Pancreas (tissue), 10 donors: ENCODE measurements at places on chromosomes 1 and 21. TPM values are rescaled to one million over a fixed set of nuclear protein-coding genes. Genes with fewer than 3 reads are reported as not detected.

MR1 gene
- 6.3 TPM for total RNA-seq

PSMD4 gene
- total RNA-seq = 67.7 TPM

DNA sequence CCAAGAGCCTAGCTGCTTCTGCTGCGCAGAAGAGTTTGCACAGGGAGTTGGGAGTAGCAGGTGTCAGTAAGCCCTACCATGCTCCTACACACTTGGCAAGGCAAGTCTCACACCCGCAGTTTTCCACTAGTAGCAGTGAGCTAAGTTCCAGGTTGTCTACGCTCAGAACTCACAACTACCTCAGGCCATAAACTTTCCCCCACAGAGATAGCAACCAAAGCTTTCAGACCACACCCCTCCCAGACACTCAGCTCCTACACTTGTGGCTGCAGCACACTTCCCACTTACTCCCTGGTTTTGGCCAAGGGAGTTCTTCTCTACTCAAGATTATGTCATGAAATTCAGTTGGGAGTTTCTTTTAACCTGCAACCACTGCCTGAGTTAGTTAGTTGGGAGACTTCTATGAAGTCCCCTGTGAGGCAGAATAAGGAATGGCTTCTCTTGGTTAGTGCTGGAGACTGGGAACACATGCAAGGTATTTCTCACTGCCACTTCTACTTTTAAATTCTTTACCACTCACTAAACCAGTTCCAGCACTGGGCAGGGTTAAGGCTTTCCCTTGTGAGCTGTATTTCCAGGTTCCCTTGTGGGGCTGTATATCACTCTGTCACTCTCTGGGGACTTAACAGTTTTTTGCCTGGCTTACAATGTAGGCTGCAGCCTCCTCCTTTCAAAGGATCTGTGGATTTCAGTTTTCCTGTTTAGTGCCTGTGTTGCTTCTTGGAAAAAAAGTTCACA is 18.3 kb upstream of the MAB21L3 start:
- DNase-seq = no peak
- no peak overlapping the region for H3K4me3 ChIP-seq
- H3K27me3 ChIP-seq = no peaks in the 10 kb centered on the region

DNA sequence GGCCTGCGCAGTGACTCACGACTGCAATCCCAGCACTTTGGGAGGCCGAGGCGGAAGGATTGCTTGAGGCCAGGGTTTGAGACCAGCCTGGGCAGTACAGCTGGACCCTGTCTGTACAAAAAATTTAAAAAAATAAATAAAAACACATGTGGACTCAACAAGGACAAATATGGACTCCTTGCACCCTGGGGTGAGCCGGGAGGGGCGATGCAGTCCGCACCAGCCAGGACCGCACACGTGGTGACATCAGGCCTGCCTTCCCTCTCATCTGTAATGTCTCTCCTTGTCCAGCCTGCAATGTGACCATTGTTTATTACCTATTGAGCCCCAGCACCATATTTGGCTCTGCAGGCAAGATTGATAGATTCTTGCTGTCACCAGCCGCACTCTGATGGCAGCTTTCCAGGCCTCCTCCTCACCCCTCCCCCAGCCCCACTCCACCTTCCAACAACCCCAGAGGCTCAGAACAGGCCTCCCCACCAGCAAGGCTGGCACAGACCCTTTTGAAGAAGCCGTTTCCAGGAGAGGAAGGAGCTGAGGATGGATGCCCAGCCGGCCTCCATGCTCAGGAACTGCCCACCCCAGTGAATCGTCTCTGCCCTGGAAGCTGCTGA is 55.2 kb downstream of the IRF2BP2 start:
- DNase-seq = no peak
- H3K4me3 ChIP-seq = no peak overlapping the region
- no peaks in the 10 kb centered on the region for H3K36me3 ChIP-seq
- no peaks in the 10 kb centered on the region for H3K27me3 ChIP-seq
- H3K4me1 ChIP-seq = no peaks in the 10 kb centered on the region

LRRC3 gene
- 0.37 TPM for total RNA-seq

DNA sequence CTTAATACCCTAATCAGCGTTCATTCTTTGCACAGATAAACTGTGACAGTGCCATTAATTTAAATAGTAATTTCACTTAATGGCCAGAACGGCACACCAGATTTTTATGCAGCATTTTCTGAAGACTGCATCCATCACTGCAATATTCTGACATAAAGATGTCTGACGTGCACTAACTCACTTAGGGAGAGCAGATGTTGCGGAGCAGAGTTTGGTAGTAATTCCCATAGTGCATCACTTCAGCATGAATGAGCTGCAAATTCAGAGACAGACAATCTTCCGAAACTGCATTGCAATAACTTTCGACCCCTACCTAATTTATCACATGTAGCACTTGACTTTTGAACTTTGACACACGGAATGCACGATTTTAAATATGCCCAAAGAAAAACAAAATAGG is 225.3 kb downstream of the KCTD3 start:
- no peaks in the 10 kb centered on the region for H3K36me3 ChIP-seq
- no peak overlapping the region for H3K27ac ChIP-seq
- no peak overlapping the region for H3K4me3 ChIP-seq
- DNase-seq = no peak
- no peaks in the 10 kb centered on the region for H3K27me3 ChIP-seq

- H3K36me3 ChIP-seq = no peaks in the 10 kb centered on the region
- peak; percentile 31 for DNase-seq
- H3K27me3 ChIP-seq = no peaks in the 10 kb centered on the region
- no peaks in the 10 kb centered on the region for H3K4me1 ChIP-seq
- no peak overlapping the region for H3K4me3 ChIP-seq
- H3K27ac ChIP-seq = no peak overlapping the region
These were observed 71.8 kb downstream of the DISP3 start for GRCh38 chr1:11550664-11551283.

GRCh38 chr1:89794406-89794805 is 26.4 kb upstream of the LRRC8D start:
- no peak overlapping the region for H3K27ac ChIP-seq
- no peaks in the 10 kb centered on the region for H3K27me3 ChIP-seq

LCE1D gene
- total RNA-seq = not detected

GRCh38 chr1:28720376-28720775 is 16.4 kb upstream of the YTHDF2 start:
- no peaks in the 10 kb centered on the region for H3K27me3 ChIP-seq
- no peaks in the 10 kb centered on the region for H3K4me1 ChIP-seq
- no peak overlapping the region for H3K4me3 ChIP-seq
- H3K36me3 ChIP-seq = no peaks in the 10 kb centered on the region

DNA sequence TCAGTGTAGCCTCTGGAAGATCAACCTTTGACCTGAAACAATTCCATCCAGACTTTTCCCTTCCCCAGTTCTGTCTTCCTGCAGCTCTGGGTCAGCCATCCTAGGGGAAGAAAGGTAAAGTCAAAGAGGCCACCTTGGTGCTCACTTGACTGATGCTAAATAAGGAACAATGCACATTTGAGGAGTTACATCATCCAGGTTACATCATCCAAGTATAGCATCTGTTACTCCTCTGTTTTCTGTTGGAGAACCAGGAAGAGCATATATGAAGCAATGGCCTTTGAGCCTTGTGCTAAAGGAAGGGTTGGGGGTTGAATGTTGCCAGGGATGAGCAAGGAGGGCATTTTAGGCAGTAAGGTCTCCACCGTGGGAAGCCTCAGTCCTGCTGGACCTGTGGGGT is 3.1 kb upstream of the DSCAM start:
- H3K4me1 ChIP-seq = no peaks in the 10 kb centered on the region
- H3K4me3 ChIP-seq = no peak overlapping the region
- H3K36me3 ChIP-seq = no peaks in the 10 kb centered on the region
- no peak overlapping the region for H3K27ac ChIP-seq
- H3K27me3 ChIP-seq = no peaks in the 10 kb centered on the region
- no peak for DNase-seq

IGSF8 gene
- total RNA-seq = 24.5 TPM

SPAG17 gene
- 1.1 TPM for total RNA-seq

SH2D2A gene
- total RNA-seq = 1.5 TPM

DNA sequence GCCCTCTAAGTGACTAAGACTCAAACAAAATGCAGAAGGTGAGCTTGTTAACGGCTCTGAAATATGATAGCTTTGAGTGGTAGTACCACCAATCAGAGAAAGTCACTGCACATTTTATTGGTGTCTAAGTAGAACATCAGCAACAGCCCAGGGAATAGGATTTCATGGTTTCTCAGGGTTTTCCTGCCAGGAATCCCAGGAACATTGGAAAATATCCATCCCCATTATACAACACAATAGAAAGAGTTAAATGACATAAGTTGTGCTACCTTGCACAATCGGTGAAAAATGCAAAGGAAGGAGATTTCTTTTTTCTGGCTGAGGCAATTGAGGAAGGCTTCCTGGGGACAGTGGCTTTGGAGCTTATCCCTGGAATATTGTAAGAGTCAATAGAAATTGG is 283.1 kb downstream of the HLX start:
- H3K27ac ChIP-seq = no peak overlapping the region
- no peak for DNase-seq
- no peaks in the 10 kb centered on the region for H3K27me3 ChIP-seq
- no peaks in the 10 kb centered on the region for H3K36me3 ChIP-seq
- no peak overlapping the region for H3K4me3 ChIP-seq

DNA sequence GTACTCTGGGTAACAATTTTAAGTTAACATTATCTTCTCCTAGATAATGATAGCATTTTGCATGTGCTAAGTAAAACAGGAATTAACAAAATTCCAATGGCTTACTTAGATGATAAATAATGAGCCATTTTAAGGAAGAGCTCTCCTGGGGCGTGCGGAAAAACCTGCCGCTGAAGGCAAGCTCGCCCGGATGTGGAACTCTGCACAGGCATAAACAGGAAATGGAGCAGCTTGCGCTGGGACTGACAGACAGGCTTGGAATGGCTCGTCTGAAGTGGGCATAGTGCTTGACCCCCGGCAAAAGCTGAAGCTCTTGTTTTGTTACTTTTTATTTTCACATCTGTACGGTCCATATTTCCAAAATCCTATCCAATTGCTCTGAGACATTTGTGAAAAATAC is 169.2 kb downstream of the ZNF281 start:
- H3K4me3 ChIP-seq = no peak overlapping the region
- H3K27me3 ChIP-seq = no peaks in the 10 kb centered on the region
- no peak overlapping the region for H3K27ac ChIP-seq
- H3K36me3 ChIP-seq = no peaks in the 10 kb centered on the region
- H3K4me1 ChIP-seq = no peaks in the 10 kb centered on the region

DNA sequence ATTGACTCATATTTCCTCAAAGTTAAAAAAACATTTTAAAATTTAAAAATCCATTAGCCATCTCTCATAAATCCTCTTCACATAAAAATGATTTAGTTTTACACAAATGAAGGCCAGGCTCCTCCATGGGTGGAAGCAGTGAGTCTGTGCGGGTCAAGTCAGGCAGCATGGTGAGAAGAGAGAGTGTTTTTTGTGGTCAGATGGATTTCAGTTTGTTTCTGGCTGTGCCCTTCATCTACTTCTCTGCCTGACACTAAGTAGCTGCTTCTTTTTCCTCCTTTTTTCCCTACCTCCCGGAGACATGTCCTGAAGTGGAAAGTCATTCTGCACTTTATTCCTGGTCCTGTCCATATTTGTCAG is 10.3 kb downstream of the PLA2G4A start:
- no peaks in the 10 kb centered on the region for H3K27me3 ChIP-seq
- no peak overlapping the region for H3K4me3 ChIP-seq
- peak overlapping the region; percentile 1 for H3K27ac ChIP-seq
- DNase-seq = no peak

DNA sequence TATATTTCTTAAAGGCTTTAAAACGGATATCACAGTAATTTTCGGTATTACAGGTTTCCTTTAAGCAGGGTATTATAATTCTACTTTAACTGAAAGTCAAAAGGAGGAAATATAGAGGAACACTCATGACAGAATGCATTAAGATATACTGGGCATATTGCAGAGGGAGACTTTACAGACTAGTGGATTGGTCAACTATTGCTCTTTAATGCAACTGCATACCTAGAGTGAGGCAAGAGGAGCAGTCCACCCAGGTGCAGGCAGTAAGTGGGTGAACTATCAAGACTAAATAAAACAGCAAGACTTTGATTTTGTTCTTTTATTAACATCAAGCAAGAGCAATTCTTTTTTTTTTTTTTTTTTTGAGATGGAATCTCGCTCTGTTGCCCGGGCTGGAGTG is 10.5 kb downstream of the SCAF4 start:
- no peak overlapping the region for H3K27ac ChIP-seq
- no peak for DNase-seq
- H3K4me1 ChIP-seq = peaks cover 4% of the 10 kb centered on the region
- H3K27me3 ChIP-seq = no peaks in the 10 kb centered on the region
- no peaks in the 10 kb centered on the region for H3K36me3 ChIP-seq
- no peak overlapping the region for H3K4me3 ChIP-seq

DNA sequence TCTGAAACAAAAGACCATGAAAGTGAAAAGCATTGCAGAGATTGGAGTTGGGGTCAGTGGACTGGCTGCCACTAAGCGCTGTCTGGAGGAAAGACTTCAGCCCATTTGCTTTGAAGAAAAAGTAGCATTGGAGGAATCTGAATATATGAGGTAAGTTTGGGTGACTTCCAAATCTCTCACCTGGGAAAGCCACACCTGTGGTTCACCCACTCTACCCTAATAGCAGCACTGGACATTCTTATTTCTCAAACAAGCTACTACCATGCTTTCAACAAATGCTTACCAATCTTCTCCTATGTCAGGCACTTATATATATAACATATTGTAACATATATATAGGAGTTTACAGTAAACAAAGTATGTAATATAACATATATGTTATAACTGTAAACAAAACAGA is 76.0 kb upstream of the POGK start:
- H3K27ac ChIP-seq = no peak overlapping the region
- H3K36me3 ChIP-seq = no peaks in the 10 kb centered on the region
- no peak overlapping the region for H3K4me3 ChIP-seq
- DNase-seq = no peak

- DNase-seq = no peak
- H3K4me3 ChIP-seq = no peak overlapping the region
- no peaks in the 10 kb centered on the region for H3K27me3 ChIP-seq
- H3K36me3 ChIP-seq = no peaks in the 10 kb centered on the region
- no peak overlapping the region for H3K27ac ChIP-seq
- no peaks in the 10 kb centered on the region for H3K4me1 ChIP-seq
These were observed 30.2 kb upstream of the DISC1 start for GRCh38 chr1:231596337-231596791.

- H3K27ac ChIP-seq = no peak overlapping the region
- H3K4me3 ChIP-seq = no peak overlapping the region
- H3K36me3 ChIP-seq = no peaks in the 10 kb centered on the region
- no peak for DNase-seq
These were observed 102.5 kb upstream of the COA6 start for GRCh38 chr1:234270581-234271242.

DNA sequence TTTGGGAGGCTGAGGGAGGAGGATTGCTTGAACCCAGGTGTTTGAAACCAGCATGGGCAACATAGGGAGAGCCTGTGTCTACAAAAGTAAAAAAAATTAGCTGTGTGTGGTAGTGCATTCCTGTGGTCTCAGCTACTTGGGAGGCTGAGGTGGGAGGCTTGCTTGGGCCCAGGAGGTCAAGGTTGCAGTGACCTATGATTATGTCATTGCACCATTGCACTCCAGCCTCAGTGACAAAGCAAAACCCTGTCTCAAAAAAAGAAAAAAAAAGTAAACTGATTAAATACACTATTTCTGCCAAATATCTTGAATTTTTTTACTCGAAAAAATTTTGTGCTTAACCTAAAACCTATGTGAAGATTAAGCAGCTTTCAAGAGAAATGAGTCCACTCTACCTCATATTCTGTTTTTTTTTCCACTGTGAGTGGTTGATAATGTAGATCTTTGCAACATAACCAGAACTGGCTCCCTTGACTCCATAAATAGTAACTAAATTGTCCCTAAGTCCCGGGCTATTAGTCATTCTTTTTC is 19.4 kb upstream of the ZNF281 start:
- no peaks in the 10 kb centered on the region for H3K27me3 ChIP-seq
- no peak overlapping the region for H3K4me3 ChIP-seq
- H3K27ac ChIP-seq = no peak overlapping the region

ZNF593 gene
- 18.4 TPM for total RNA-seq

FAM131C gene
- 0.31 TPM for total RNA-seq
